Stimulated activated naive CD4-positive, alpha-beta T cell treated with Interleukin-2 at 50 U/mL for 16 hours (primary cell): ENCODE measurements at places on chromosomes 6 and 20.

DNA sequence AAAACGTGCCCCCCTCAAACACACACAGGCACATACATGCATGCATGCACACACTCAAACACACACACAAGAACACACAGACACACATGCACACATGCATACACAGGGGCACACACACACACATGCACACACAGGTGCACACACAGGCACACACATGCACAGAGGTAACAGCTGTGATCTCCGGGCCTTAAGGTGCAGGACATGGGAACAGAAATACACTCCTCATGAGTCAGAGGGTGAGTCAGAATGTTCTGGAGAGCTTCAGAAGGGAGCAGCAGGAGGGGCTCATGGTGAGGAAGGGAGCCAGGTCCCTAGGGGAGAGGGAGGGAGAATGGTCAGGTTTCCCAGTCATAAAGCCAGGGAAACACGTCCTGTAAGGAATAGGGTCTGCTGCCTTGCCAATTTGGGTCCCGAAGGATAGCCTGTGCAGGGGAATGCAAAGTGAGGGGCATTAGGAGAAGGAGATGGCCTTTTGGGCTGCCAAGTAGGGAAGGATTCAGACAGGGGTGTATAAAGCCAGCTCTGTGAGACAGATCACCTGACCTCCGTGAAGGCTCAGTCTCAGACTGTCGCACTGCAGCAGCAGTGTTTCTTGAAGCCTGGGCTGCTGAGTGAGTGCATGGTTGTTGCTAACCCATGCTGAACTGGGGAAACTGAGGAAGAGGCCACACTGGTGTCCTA, 123.9 kb downstream of the MAFB start:
- DNase-seq = no peak

- DNase-seq = no peak
These were observed 119.7 kb upstream of the BACH2 start for GRCh38 chr6:90416322-90416721.

DNA sequence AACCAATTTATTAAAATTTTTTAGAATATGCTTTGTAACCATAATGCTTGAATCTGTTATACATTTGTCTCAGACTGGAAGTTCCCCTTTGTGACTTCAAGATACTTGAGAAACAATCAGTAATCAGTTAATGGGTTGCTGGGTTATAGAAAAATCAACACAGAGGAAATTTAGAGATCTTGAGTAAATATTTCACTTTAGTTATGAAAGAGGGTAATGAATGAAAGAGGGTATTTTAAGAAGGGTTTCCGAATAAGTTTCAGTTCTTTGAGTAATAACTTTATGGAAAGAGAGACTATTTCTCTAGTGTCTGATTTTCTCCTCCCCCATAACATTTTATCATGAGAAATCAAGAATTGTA, 21.4 kb downstream of the ZFAND3 start:
- DNase-seq = no peak

- no peak for DNase-seq
These were observed 42.1 kb downstream of the MDFI start for GRCh38 chr6:41680182-41680965.
